Activated T-cell treated with anti-CD3 and anti-CD28 coated beads for 48 hours (primary cell): ENCODE measurements at places on chromosomes 6 and 20.

- no peak for DNase-seq
Measured at GRCh38 chr6:108846101-108846500, 2.1 kb upstream of the ARMC2 start.

DNA sequence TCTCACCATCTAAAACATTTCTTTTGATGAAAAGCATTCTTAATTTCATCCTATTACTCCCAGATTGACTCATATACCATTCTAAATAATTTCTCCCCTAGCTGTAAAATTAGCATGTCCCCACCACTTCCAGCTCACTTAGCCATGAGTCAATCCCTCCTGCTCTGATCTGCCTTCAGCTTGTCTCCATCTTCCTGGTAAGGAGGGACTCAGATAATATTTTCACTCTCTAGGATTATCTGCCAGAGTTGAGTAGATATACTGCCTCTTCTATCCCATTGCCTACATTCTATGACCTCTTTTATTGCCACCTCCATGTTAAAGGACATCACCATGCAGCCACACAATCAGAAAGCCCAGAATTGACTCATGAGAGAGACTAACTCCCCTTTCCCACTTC lies 348.8 kb upstream of the POU3F2 start:
- no peak for DNase-seq

DNA sequence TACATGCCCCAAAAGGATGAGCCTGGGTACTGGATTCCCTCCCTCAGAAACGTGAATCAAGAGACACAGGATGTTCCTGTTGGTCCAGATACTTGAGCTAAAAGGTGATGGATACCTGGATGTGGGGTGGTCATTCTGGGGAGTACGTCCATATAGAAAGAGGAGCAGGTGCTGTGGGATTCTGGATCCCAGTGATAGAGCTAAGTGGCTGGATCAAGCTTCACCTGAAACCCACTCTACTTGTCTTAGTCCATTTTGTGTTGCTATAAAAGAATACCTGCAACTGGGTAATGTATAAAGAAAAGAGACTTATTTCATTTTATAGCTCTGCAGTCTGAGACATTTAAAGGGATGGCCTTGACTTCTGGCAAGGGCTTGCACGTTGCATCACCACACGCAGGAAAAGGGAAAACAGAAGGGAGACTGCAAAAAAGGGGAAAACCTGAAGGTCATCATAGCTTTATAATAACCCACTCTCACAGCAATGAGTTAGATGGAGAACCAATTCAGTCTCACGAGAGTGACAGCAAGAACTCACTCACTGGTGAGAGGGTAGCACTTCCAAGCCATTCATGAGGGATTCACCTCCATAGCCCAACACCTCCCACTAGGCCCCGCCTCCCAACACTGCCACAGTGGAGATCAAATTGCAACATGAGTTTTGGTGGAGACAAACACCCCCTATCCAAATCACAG lies 31.2 kb downstream of the RIPOR3 start:
- no peak for DNase-seq

GRCh38 chr20:1813101-1813529 lies 82.1 kb upstream of the SIRPA start:
- DNase-seq, result no peak

- DNase-seq, result no peak
Measured at GRCh38 chr20:2519115-2519809, 10.5 kb upstream of the ZNF343 start.

- no peak for DNase-seq
Measured at GRCh38 chr6:25449774-25450173, 170.6 kb downstream of the CARMIL1 start.
